ENCODE measurements at places on chromosomes 1 and 21. TPM values are rescaled to one million over a fixed set of nuclear protein-coding genes. Genes with fewer than 3 reads are reported as not detected.

The KIAA0040 gene
- 23.4 TPM for polyA plus RNA-seq

The ATAD3C gene
- polyA plus RNA-seq: 2.7 TPM

The LRP8 gene
- 8.8 TPM for polyA plus RNA-seq

The CD58 gene
- polyA plus RNA-seq: 13.4 TPM

The SELE gene
- 0.20 TPM for polyA plus RNA-seq

The TCEA3 gene
- 23.8 TPM for polyA plus RNA-seq

GRCh38 chr1:229514578-229515275, 6.6 kb upstream of the NUP133 start:
- DNase-seq: peak; percentile 72

DNA sequence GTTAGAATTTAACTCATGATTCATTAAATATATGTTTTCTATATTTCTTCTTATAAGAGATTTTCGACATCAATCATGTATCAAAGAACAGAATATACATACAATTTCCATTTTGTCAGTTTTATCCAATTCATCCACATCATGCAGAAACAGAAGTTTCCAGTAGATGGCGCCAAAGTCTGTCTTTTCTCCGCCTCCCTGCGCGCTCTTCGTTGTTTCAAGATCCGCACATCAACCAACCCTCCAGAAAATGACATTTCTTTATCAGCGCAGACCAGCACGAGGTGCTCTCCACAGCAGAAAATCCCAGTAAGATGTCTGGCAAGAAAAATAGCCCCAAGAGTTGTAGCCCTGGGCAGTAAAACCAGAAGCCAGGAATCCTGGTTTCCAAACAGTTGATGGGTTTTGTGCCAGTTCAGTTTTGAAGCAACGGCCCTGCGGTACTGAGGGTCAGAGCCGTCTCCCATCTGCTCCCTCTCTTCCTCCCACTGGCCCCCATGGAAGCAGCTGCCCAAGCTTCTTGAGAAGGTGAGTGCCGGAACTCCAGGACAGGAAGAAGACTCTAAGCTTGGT, 38.6 kb upstream of the GPR137B start:
- DNase-seq: peak; percentile 66

DNA sequence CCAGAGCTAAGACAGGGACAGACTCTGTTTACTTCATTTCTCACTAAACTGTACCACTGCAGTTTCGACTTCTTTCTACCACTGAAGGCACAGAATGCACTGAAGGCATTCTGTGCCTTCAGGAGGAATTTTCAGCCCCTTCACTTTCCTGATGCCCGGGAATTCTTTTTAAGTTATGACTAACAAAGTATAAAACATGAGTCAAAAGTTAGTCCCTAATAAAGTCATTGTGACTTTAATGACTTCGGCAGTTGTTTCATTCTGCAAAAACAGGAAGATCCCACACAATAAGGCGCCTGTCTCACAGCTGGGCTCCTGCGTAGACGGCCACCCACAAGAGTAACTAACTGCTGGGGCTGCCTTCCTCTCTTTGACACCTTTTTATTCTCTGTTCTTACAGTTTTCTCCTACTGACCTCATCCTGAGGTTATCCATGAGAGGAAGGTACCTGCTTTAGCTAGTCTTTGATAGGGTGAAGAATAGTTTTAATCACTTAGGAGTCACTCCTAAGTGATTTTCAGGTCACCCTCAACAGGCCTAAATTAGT, 183.9 kb upstream of the SGIP1 start:
- DNase-seq: peak; percentile 63

- DNase-seq: no peak
Measured at GRCh38 chr1:15756143-15757015, 2.2 kb upstream of the FBLIM1 start.

DNA sequence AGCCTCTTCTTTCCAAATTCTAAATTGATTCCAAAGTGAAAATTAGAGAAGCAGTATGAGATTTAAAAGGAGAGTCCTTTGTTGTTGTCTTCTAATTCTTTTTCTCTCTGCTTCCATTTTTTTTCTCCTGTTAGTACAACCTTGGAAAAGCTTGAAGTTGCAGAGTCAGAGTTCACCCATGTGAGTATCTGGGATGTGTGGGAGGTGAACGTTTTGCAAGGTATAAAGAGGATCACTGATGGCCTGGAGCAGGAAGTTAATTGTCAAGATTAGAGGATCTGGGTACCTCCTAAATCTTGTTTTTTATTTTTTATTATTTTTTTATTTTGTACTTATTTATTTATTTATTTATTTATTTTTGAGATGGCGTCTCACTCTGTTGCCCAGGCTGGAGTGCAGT, 7.7 kb upstream of the PSMD4 start:
- DNase-seq: no peak

- DNase-seq: peak; percentile 54
Measured at GRCh38 chr1:22428672-22429071, 23.0 kb upstream of the ZBTB40 start.

GRCh38 chr1:183296782-183297181, 110.7 kb downstream of the LAMC2 start:
- no peak for DNase-seq

DNA sequence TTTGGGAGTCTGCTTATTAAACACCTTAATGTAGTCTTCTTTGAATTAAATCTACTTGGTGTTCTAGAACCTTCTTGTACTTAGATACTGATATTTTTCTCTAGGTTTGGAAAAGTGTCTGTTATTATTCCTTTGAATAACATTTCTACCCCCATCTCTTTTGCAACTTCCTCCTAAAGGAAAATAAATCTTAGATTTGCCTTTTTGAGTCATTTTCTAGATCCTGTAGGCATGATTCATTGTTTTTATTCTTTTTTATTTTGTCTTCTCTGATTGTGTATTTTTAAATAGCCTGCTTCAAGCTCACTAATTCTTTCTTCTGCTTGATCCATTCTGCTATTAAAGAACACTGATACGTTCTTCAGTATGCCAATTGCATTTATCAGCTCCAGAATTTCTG, 155.9 kb upstream of the NEGR1 start:
- no peak for DNase-seq

DNA sequence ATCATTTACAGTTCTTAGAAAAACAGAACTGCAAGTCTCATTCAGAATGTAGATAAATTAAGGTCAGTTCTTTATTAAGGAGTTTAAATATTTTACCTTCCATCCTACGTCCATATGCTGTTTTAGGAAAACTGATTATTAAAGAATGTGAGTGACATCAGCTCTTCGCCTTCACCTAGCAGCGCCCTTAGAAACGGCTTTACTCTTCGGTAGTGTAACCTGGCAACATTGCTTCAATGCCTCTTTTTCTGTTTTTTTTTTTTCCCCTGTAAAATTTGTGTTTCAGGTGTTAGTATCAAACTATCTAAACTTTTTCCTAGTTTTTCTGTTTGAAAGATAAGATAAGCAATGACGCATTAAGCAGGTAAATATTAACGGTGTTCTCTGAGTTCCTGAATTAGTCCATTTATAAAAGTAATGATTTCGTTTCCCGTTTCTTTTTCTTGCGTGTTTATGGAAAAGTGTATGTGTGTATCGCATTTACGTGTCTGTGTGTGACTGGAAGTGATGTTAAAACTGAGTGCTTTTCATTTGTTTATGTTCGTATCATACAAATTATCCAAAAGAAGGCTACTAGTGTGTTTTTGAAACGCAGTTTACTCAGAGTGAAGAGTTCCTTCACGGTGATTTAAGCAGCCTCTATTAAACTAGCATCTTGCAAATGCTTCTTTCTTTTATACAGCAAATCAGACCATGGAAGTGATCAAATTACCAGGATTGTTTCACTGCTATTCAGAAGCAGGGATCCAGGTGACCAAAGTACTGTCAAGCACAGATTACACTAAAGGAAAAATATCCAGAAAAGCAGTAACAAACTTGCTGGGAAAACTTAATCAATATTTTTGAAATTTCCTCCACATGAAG, 139.0 kb downstream of the SDCCAG8 start:
- no peak for DNase-seq

- no peak for DNase-seq
Measured at GRCh38 chr1:165576536-165576935, 32.7 kb downstream of the LRRC52 start.

- no peak for DNase-seq
Measured at GRCh38 chr1:228748029-228748428, 12.8 kb downstream of the RHOU start.
